ENCODE measurements at places on chromosomes 16 and 17.

- no peak for DNase-seq
Measured at GRCh38 chr17:37430051-37430627, 23.5 kb downstream of the TADA2A start.

DNA sequence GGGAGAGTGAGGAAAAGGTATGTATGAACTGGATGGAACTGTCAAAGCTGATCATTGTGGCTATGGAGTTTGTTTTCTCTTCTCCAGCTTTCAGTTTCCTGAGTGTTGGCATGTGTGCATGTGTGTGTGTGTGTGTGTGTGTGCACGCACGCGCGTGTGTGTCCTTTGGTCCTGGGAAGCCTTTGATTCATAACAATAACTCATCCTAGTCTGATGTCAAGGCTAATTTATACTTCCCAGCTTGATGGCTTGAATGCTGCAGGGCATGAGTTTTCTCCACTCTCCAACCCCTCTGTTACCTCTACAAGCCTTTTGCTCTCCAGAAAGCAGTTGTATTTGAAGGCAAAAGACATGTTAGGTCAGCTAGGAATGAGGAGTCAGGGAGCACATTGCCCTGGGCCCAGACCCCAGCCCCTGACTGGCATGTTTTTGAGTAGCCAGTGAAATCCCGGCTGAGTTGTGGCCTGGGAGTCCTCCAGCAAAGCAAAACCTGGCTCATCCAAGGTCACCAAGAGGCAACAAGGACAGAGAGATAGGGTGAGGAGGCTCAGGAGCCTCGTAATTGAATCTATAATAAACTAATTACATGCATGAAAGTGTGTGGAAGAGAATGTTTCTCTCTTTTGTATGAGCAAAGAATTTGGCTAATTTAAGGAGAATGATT, 8.9 kb upstream of the CDC42EP4 start:
- DNase-seq: no peak

- DNase-seq: no peak
Measured at GRCh38 chr16:21619765-21620425, 20.5 kb downstream of the METTL9 start.

GRCh38 chr17:47946929-47947397, 5.6 kb downstream of the PNPO start:
- DNase-seq: peak; percentile 63
